ENCODE measurements at places on chromosomes 6 and 20.

DNA sequence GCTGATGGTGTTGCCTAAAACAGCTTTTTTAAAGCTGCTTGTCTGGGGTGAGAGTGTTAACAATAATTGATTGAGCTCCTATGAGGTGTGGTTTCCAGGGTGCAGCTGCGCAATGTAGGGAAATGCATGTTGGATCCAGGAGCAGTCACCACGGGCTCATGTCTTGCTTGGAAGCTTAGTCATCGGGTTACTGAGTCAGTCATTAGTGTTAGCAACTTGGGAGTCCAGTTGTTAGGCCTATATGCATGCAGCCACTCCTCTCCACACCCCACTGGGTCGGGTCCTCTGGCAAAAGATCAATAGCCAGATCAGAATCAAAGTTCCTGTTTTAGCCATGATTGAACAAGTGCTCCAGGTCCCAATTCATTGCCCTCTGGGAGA lies 271.7 kb upstream of the CHD6 start:
- DNase-seq, result no peak

- peak; percentile 9 for DNase-seq
These were observed 66.1 kb upstream of the EMILIN3 start for GRCh38 chr20:41432746-41433145.

- no peak for DNase-seq
These were observed 95.5 kb upstream of the LGSN start for GRCh38 chr6:63415286-63415685.

DNA sequence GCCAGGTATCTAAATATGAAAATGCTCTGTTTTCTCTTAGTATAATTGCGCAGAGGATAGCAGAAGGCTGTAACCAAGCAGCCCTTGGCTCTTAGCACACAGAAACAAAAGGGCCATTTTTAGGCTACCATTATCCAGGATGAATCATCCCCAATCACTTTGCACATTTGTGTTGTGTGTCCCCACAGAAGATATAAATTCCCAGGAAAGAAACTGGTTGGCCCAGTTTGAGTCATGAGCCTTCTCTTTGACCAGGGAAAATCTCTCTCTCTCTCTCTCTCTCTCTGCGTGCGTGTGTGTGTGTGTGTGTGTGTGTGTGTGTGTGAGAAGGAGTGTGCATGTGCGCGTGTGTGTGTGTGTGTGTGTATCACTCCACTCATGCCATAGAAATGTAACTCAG lies 178.5 kb downstream of the FRK start:
- DNase-seq, result no peak

DNA sequence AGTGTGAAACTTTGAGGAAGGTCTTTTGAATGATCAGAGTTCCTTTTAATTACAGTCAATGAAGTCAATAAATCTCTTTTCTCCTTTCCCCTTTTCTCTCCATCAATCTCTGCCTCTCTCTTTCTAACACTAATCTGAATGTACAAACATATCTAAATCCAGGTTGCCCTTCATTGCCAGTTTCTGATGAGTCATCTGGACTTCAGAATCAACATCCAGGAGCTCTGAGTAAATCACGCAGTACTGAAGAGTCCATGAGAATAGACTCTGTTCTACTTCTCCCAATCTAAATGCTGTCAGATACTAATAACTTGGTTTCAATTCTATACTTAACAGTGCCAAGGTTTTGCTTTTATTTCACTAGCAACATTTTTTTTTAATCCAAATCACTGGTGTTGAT lies 238.7 kb upstream of the THEMIS start:
- DNase-seq, result no peak
